ENCODE measurements at places on chromosomes 7 and 10.

DNA sequence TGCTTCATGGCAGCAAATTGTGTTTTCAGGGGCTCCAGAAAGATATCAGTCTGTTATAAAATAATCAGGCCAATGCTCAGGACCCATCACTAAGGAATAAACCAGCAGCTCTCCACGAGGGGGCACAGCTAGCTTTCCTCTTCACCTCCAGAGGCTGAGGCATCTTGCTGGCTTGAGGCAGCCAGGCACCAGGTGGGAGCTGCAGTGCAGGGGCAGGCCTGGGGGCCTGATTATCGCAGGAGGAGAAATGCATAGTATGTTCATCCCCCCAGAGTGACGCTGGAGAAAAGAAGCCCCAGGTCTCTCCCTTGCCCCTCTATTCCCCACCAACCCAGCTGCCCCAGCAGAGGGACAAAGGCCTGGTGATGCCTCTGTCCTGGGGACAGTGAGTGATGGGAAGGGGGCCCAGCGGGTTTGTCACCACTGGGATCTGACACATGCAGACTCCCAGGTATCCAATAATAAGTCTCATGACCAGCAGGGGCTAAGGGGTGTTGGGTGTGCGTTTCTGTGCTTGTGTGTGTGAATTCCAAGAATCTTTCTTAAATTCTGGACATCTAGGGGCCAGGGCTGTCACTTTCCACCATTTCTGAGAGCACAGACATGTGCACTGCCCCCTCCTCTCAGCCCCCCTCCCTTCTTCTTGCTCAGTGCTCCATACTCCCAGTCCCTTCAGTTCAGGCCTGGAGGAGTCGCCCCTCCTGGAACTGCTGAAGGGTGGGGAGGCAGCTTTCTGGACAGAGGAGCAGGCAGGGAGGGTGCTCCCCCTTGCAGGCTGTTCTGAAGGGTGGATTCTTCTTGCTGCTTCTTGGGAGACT, 128.1 kb upstream of the FAM20C start:
- DNase-seq: peak; percentile 36

- no peak for DNase-seq
These were observed 133.1 kb downstream of the RAPGEF5 start for GRCh38 chr7:22223807-22224206.

- DNase-seq: no peak
These were observed 311.6 kb downstream of the PCLO start for GRCh38 chr7:82851121-82851520.

GRCh38 chr7:148127374-148127773, 463.2 kb upstream of the C7orf33 start:
- DNase-seq: no peak

GRCh38 chr7:94761451-94761850, 105.5 kb upstream of the SGCE start:
- no peak for DNase-seq

DNA sequence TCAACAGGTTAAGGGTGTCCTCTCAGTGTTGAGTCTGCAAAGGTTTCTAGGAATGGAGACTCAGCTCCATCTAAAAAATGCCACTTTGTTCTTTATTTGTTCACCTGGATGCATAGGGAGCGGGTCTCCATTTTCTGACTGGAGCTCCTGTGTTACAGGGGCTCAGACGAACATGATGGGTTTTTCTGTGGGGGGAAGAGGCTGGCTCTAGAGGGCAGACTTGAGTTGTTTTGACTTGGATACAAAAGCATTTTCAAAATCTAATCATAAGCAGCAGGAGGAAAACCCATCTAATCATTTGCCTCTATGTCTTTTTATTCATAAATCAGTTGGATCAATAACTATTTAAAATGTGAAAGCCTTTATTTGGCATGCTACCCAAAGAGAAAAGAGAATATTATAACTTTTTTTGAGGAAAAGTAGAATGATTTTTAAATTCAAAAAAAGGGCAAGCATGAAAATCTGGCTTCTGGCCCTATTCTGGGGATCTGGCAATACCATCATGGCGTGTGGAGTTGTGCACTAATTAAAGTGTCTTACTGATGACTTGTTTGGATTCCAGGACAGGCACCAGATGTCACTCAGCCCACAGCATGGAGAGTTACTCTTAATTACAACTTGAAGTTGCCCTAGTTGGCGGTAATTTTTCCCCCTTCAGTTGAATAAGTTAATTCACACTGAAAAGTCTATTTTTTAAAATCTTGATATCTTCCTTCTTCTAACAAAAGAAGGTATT, 594.9 kb downstream of the REEP3 start:
- no peak for DNase-seq

DNA sequence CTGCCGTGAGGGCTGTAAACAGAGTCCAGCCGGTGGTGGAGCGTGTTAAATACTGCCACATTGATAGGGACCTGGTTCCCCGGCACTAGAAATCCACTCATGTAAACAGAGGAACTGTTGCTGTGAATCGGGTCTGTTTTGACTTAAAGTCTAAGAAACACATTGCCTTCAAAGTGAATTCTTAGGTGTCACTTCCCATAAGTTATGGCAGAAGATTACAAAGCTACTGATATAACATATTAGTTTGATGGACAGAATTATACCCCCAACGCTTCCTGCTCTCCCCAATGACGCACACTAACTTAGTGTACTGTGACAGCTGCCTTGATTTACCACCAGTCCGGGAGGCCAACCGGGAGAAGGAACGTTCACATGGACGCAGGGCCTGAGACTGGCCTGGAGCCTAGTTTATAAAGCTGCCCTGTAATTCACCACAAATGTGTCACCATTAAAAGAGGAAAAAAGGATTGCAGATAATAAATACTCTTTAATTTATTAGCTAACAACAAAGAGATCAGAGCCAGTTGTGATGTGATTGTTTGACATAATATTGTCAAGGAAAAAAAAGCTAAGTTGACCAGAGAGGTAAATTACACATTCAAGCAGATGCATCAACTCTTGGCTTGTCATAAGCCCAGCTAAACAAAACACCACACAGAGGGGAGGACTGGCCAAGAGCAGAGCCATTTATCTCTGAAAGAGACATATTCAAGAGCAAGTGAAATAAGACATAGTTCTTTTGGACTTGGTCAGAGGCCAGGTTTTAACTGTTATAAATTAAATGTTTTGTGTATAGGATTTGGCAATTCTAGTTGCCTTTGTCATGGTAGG, 820.6 kb downstream of the LRMDA start:
- DNase-seq: no peak

GRCh38 chr7:127655720-127656119, 3.7 kb downstream of the SND1 start:
- DNase-seq: no peak

- no peak for DNase-seq
These were observed 45.2 kb upstream of the SPOCK2 start for GRCh38 chr10:72133517-72133916.

GRCh38 chr10:77007834-77008233, 629.8 kb downstream of the KCNMA1 start:
- DNase-seq: no peak

DNA sequence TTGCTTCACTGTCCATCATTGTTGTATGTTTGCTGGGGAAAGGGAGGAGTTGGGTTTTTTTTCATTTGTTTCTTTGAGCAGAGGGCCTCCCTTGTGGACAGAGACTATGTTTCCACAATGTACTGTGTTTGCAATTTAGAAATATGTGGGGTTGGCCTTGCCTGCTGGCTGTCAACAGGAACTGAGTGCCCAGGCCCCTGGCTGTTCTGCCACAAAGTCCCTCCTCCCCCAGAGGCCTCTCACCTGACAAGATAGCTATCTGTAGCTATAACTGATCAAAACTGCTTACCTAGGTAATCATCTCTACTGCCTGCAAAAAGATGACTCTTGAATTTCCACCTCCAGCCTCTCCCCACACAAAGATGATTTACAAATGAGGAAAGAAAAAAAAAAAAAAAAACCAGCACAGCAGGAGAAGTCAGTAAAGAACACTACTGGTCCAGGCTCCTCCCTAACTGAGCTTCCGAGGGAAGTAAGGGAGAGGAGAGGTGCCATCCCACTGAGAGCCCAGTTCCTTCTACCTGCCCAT, 121.8 kb downstream of the SGMS1 start:
- DNase-seq: no peak

GRCh38 chr7:129799350-129799955, 153.3 kb downstream of the UBE2H start:
- DNase-seq: no peak

- DNase-seq: no peak
These were observed 56.4 kb upstream of the ECHDC3 start for GRCh38 chr10:11685787-11686218.

GRCh38 chr7:155009570-155010157, 6.7 kb upstream of the PAXIP1 start:
- no peak for DNase-seq

DNA sequence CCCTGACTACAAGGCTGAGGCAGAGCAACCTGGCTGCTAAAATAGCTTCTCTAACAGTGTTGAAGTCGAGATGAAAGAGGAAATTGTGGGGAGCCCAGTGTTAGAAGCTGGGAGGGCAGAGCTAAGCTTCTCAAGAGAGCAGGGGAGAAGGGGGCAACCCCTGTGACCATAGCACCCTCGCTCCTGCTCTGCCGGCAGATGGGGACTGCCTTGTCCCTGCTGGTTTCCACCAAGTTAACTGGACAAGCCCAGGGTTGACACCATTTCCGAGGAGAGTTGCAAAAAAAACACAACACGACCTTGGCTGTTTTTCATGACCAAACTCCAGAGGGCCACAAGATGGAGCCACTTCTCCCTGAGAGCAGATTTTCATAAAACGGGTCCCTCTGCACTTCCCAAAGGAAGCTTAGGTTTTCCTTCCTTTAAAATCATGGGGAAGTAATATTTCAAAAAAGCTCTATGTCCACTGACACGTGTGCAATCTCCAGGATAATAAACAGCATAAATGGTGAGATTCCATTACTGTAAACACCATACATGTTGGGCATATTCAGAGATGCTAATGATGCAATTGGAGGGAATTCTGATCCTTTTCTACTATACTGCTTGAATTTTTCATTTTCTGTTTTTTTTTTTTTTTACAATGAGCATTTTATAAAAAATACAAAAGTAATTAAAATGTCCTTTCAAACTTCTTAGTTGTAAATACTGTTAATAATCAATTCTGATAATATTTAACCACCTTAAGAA, 140.4 kb downstream of the PIP4K2A start:
- no peak for DNase-seq

- no peak for DNase-seq
These were observed 20.6 kb upstream of the GDI2 start for GRCh38 chr10:5833814-5834213.

GRCh38 chr10:110022716-110023504, 15.1 kb downstream of the ADD3 start:
- no peak for DNase-seq

DNA sequence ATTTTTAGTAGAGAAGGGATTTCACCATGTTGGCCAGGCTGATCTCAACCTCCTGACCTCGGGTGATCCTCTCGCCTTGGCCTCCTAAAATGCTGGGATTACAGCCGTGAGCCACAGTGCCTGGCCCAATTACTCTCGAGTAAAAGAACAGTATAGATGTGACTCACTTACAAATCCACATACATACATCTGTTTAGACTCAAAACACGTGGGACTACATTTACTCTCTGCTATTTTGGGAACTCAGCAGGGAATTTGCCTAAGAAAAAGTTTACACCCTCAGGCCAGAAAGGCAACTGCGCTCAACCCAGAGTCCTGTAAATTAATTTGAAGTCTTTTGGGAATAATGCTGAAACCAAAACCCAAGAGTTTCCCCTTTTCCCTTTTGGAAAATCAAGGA, 289.7 kb downstream of the KLF6 start:
- DNase-seq: no peak

DNA sequence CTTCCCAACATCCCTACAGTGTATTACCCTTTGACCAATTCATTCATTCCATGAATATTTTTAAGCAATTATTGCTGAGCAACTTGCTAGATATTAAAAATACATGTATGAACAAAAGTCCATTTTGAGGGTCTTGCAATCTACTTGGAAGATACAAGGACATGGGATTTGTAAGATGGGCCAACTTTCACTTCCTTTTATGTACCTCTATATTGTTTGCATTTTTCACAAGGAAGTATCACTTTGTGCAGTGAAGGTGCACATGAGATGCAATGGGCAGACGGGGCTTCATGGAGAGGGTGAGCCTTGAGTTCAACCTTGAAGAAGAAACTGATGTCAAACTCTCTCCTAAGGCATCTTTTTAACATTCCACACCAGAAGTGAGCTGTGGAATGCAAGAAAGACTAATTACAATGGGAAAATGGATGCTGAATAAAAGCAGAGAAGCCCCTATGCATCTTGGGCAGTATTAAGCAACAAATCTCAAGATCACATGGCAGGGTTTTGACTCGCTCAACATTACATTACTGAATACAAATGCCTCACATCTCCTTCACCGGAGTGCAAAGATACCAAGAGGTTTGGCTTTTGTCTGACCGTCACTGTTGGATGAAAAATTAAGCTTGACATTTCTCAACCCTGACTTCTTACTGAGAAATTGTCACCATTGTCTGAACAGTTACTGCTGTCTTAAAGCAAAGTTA, 341.5 kb downstream of the ELMO1 start:
- no peak for DNase-seq

GRCh38 chr7:149524394-149524793, 26.8 kb upstream of the ZNF746 start:
- no peak for DNase-seq
